ENCODE measurements at places on chromosomes 13 and 19.

DNA sequence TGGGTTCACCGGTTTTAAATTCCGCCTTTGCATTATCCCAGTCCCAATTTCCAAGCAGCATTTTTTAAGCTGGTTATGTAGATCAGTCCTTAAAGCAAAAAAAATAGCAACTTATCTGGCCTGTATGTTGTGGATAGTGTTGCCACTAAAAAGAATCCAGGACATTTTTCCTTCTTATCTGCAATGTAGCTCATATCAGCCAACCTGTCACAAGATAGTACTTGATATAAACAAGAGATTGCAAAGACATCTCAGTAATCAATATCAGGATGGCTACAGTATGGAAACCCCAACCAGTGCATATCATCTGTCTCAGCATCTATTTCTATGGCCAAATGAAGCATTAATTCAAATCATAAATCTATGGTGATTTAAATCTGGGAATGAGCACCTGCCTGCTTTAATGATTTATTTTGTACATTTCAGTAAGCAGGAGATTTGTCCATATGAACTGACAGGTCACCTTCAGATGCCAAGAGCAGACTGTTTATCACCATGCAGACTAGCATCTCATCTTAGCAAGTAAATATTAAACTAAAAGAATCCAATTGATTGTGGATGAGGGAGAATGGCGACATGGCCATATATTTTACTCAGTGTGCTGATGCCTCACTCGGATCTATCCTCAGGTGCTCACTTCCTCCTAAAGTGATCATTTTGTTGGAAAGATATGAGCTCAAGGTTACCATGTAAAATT is 240.4 kb downstream of the DACH1 start:
- DNase-seq: no peak

DNA sequence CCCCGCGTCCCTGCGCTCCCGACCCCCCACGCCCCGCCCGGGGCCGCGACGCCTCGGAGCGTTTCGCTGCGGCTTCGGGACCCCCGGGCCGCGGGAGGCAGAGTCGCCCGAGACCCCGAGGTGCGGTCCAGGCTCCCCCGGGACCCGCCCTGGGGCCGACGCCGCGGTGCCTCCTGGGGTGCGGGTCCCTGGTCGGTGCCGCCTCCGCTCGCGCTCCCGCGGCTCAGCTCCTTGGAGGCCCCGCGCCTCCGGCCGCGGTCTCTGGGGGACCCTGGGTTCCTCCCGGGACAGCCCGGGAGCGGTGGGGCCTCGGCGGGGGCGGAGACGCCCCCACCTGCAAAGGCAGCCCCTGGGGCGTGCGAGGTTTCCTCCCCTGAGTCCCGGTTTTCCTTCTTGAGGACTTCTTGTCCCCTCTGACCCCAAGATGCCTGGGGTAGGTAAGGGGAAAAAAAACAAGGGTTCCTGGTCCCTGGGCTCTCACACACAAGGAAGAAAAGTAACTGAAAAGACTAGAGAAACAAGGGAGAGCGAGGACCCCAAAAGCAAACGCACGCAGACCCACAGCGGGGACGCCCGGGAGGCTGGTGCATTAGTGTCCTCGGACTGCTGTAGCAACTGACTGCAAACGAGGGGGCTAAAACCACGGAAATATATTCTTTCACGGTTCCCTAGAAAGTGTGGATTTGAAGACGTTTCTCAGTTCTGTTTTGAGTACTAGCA is 740 bp downstream of the ZNF555 start:
- DNase-seq: peak; percentile 4

DNA sequence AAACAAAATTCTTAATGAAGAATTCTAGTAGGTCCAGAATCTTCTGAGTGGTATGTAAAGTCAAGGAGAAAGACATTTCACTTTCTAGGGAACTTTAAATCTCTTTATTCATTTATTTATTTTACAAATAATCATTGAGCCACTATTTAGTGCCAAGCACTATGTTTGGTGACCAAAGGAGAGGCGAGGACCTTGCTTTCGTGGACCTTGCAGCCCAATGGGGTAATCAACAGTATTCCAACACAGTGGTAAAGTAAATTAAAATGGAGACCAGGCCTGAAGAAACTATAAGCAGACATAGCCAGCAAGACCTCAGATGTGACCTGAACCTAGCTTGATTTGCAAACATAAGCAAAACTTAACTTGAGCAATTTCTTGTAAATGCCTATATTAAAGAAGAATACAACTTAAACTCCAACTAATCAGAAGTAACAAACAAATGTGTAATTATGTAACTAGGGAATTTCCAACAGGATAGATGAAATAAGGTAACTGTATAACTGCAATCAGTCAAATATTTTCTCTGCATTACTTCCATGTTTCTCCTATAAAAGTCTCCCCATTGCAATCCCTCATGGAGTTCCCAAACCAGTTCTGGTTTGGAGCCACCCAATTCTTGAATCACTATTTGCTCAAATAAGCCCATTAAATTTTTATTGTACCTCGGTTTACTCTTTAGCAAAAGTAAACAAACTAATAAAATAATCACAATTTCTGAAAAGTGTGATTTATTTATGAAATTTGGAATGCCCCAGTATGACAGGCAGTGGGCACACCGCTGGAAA is 67.6 kb downstream of the MBNL2 start:
- DNase-seq: no peak

DNA sequence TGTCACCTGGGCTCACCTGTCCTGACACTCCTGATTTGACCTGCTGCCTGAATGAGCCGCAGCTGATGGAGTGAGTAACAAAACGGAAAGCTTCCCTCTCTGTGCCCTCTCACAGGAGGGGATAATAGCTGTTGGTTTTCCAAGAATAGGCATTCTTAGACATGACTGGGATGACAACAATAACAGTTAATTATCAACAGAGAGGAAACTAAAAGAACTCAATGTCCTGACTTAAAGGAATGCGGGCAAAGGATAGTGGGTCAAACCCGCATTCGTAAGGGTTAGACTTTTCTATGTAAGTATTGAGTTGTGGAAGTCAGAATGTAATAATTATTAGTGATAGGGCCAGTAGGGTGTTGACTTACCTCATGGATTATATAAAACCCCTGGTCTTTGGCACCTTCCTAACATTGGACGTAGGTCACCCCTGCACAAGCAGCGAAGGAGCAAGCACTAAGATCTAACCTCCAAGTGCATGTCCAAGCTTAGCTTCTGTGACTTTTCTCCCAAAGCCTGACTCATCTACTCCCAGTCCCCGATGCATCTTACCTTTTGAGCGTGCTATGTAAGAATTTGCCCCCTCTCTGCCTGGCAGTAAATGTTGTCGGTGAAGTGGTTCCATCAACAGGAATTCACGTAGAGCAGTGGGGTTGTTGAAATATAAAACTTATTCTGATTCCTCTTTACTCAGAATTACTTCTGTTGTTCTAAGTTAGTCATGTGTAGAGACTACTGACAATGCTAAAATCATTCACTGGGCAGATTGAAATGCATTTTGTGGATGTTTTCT is 442.3 kb downstream of the FGF9 start:
- DNase-seq: no peak

GRCh38 chr19:16002406-16003384 is 53.9 kb downstream of the OR10H4 start:
- DNase-seq: no peak

DNA sequence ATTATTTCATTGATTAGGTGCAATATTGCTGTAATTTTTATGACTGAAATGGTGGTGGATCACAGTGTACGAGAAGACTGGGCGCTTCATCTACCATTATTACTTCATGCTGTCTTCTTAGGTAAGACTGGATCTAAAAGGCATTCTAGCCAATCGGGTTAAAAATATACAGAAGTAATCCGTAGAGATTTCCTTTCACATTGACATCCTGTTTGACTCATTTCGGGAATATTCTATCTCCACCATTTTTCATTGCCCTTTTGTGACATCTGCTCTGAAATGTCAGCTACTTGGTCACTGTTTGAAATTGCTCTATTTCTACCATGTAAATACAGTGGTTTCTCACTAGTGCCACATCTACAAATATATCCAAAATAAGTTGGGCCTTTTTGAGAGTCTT is 90.2 kb downstream of the ZAR1L start:
- peak; percentile 18 for DNase-seq

DNA sequence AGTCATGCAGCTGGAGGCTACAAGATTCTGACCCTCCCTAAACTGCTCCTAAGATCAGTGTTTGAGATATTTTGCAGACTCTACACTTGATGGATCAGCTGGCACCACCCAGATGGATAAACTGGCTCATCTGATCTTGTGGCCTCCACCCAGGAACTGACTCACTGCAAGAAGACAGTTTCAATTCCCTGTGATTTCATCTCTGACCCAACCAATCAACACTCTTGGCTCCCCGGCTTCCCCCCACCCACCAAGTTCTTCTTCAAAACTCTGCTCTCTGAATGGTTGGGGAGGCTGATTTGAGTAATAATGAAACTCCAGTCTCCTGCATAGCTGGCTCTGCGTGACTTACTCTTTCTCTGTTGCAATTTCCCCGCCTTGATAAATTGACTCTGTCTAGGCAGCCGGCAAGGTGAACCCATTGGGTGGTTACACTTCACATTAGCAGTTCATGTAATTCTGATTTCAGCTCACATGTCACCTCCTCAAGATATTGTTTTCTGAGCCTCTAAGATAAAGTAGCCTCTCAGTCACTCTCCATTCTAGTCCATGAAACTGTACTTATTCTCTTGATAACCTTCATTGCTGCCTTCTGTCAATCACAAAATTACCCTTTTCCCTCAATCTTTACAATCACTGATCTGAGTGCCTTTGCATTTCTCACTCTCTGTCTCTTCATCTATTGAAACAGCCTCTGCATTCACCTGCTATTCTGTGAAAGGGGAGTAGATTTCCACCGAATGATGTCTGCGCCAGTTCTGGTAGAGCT is 9.9 kb upstream of the FPR3 start:
- DNase-seq: peak; percentile 80

DNA sequence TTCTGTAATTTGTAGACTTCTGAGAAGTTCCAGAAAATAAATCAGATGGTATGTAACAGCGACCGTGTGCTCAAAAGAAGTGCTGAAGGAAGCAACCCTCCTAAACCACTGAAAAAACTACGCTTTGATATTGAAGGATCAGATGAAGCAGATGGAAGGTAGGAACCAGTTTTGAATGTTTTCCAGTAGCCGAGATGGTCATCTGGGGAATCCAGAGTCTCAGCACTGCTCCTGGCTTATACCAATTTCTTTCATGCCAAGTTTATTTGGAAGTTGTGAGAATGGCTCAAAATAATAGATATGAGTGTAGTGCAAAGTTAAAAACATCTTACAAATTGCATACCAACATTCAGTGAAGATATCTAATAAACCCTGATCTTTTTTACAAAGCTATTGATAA is 56.2 kb downstream of the RCBTB2 start:
- DNase-seq: no peak

GRCh38 chr13:79508224-79508961 is 27.4 kb downstream of the NDFIP2 start:
- no peak for DNase-seq

DNA sequence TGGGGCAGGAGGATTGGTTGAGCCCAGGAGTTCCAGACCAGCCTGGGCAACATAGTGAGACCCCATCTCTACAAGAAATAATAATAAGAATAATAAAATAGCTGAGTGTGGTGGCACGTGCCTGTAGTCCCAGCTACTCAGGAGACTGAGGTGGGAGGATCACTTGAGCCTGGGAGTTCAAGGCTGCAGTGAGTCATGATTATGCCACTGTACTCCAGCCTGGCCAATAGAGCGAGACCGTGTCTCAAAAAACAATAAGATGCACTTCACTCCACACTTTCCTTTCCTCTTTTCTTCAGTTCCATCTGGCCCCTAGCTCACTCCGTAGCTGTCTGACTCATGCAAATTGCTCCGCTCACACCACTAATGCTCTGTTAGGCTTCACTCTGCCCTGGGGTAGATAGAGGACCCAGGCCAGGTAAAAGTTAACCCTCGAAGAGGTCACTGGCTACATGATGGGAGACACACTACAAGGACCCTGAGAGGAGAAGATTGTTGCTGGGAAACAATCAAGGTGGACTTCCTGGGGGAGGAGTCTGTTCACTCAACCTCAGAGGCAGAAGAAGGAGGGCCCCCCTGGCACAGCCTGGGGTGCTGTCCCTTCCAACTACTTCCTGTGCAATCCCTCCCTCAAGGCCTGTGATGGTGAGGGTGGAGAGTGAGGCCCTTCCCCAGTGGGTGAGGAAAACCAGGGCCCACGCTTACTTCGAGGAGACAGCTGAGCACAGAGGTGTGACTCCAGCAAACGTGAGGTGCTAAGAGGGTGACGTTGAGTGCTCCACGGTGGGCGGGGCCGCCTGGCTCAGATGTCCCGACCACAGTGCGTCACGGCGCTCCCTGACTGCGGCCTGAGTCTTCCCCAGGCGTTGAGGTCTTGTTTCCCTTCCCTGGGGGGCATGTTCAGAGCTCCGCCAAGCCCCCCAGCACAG is 8.8 kb upstream of the TNFSF9 start:
- DNase-seq: peak; percentile 28

GRCh38 chr13:42981853-42982252 is 10.2 kb downstream of the EPSTI1 start:
- no peak for DNase-seq

GRCh38 chr19:45676851-45677263 is 8.8 kb downstream of the GIPR start:
- no peak for DNase-seq

DNA sequence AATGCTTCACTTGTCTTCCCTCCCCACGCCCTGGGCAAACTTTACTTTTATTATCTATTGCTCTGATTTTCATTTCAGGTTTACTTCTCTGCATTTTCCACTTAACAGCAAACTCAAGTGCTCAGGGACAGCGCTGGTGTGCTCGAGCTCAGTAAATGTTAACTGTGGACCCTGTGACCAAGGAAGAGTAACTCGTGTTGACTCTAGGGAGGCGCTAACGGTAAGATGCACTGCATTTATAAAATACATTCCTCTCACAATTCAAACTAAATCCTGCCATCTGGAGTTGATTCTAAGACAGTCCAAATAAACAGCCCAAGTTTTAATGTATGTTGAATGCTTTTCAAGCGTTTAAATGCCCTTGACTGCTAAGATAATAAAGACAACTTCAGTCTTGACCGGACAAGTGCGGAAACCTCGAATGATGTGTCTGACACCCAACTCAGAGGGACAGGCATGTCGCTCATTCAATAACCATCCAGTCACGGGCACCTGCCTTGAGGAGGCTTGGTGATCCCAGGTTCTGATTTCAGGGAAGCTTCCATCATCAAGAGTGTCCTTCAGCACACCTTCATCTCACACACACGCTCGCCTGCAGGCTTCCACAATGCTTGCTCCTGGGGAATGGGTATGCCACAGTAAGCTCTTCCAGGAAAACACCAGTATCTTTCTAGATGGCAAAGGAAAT is 93.2 kb downstream of the STK24 start:
- no peak for DNase-seq

- DNase-seq: no peak
Measured at GRCh38 chr13:40629678-40630384, 36.6 kb downstream of the FOXO1 start.

GRCh38 chr19:12913011-12913561 is 6.0 kb downstream of the SYCE2 start:
- peak; percentile 28 for DNase-seq

GRCh38 chr13:21884299-21884909 is 213.5 kb downstream of the FGF9 start:
- no peak for DNase-seq

GRCh38 chr19:2558543-2558942 is 82.6 kb downstream of the GADD45B start:
- DNase-seq: no peak

- no peak for DNase-seq
Measured at GRCh38 chr13:114145256-114145655, 12.8 kb upstream of the RASA3 start.

Data from EL (cell line).